CD8-positive, alpha-beta memory T cell (primary cell): ENCODE measurements at places on chromosomes 16 and 17. TPM values are rescaled to one million over a fixed set of nuclear protein-coding genes. Genes with fewer than 3 reads are reported as not detected.
A peak's percentile ranks its signal among the peaks of the same experiment; 100 is the strongest.

KRT28 gene
- not detected for total RNA-seq

- peak overlapping the region; percentile 12 for H3K4me3 ChIP-seq
- H3K27ac ChIP-seq: no peak overlapping the region
- no peak for DNase-seq
- no peaks in the 10 kb centered on the region for H3K27me3 ChIP-seq
Observed at GRCh38 chr17:72635034-72635635, 457.4 kb downstream of the SLC39A11 start.

DNA sequence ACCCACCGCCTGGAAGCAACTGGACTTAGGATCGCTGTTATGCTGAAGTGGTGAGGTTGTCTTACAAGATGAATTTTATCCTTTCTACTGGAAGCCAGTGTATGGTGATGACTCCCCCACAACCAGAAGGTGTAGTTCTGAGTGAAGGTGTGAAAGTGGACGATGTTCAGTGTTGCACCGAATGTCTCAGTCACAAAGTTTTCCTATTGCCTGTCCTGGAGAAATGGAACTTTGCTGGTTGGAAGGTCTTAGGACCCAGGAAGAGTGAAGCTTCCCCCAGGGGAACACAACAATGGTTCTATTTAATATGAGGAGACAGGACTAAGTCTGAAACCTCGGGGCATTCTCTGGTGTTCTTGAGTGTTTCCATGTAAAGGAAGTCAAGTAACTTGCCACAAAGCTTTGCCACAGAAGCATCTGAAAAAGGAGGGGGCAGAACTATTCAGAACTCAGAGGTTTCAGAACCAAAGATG lies 44.2 kb downstream of the USP22 start:
- peaks cover 18% of the 10 kb centered on the region for H3K4me1 ChIP-seq
- H3K27ac ChIP-seq: no peak overlapping the region
- no peak for DNase-seq
- peaks cover 14% of the 10 kb centered on the region for H3K36me3 ChIP-seq
- no peak overlapping the region for H3K4me3 ChIP-seq

GCGR gene
- not detected for total RNA-seq

- H3K27ac ChIP-seq: no peak overlapping the region
- no peak for DNase-seq
- H3K4me1 ChIP-seq: no peaks in the 10 kb centered on the region
Observed at GRCh38 chr16:53785044-53785443, 81.1 kb downstream of the FTO start.

TBC1D3B gene
- 3.3 TPM for total RNA-seq

DNA sequence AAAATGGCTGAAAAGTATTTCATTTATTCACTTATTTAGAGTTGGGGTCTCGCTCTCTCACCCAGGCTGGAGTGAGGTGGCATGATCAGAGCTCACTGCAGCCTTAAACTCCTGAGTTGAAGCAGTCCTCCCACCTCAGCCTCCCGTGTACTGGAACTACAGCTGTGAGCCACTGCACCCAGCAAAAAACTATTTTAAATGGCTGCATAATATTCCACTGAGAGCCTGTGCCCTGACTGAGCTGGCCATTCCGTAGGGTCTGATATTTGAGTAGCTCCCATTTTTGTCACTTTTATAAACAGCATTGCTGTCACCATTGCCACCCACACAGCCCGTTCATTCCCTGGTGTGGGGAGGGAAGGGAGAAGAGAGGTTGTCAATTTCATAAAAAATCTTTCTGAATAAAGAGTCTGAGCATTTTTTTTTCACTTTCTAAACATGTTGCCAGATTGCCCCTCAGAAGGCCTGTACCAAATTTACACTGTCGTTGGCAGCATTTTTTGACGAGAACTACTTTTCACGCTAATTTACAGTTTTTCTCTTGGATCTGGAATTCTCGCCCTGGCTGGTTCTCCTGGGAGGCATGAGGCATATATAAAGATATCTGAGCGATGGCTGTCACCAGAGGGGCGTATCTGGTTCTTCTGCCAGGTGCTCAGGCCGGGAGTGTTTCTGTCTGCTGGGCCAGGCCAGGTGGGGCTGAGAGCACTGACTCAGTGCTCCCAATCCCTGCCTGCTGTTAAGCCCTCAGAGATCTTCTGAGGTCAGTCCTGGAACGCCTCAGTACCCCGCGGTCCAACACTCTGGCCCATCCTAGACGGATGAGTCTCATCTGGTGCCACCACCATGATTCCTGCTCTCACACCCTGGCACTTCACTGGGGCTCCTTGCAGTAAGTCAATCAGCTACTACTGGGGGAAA lies 7.2 kb upstream of the KIFC3 start:
- no peak for DNase-seq
- H3K4me1 ChIP-seq: peaks cover 33% of the 10 kb centered on the region
- no peak overlapping the region for H3K4me3 ChIP-seq

DNA sequence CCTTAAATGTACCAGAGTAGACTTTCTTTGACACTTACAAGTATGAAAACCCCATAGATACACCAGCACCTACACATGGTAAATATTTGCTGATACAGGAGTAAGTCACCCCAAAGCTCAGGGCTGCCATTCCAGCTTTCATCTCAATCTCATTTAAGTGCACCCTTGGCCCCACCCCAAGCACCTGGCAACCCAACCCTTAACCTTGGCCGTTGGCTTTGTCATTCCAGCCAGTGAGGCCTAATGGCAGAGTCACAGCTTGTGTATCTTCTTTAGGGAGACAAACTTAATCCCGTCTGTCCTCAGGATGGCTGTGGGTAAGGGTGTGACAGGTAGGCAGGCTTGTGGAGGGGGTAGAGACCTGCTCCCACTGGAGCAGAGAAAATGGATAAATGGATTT lies 31.5 kb upstream of the TMEM220 start:
- no peaks in the 10 kb centered on the region for H3K27me3 ChIP-seq
- DNase-seq: no peak

CIBAR2 gene
- not detected for total RNA-seq

- H3K27me3 ChIP-seq: no peaks in the 10 kb centered on the region
- H3K4me1 ChIP-seq: peaks cover 8% of the 10 kb centered on the region
- DNase-seq: no peak
- no peaks in the 10 kb centered on the region for H3K36me3 ChIP-seq
Observed at GRCh38 chr16:30335598-30336474, 19.3 kb downstream of the CD2BP2 start.

NUPR1 gene
- not detected for total RNA-seq

DNA sequence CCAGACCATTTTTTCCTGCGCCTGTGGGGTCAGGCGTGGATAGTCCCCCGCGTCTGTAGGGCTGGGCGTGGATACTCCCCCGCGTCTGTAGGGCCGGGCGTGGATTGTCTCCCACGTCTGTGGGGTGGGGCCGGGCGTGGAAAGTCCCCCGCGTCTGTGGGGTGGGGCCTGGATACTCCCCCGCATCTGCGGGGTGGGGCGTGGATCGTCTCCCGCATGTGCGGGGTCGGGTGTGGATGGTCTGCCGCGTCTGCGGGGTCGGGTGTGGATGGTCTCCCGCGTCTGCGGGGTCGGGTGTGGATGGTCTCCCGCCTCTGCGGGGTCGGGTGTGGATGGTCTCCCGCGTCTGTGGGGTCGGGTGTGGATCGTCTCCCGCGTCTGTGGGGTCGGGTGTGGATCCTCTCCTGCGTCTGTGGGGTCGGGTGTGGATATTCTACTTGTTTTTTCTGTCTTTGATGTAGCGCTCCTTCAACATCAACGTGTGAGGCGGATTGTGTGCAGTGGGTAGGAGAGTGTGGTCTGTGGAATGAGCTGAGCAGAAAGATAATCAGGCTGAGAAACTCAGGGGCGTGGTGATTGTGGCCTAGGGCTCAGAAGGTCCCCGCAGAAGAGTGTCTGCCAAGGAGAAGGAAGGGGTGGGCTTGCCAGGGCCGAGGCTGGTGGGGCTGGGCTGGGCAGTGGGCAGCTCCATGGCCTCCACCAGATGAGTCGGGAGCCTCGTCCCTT lies 3.2 kb downstream of the GNPTG start:
- H3K4me3 ChIP-seq: no peak overlapping the region
- no peaks in the 10 kb centered on the region for H3K27me3 ChIP-seq
- H3K4me1 ChIP-seq: peaks cover 26% of the 10 kb centered on the region
- DNase-seq: no peak
- no peaks in the 10 kb centered on the region for H3K36me3 ChIP-seq
